CD4-positive, alpha-beta T cell treated with Interleukin-4 for 4 hours (primary cell): ENCODE measurements at places on chromosomes 1 and 21.

- no peak for DNase-seq
Observed at GRCh38 chr1:91846007-91846638, 39.8 kb downstream of the TGFBR3 start.

DNA sequence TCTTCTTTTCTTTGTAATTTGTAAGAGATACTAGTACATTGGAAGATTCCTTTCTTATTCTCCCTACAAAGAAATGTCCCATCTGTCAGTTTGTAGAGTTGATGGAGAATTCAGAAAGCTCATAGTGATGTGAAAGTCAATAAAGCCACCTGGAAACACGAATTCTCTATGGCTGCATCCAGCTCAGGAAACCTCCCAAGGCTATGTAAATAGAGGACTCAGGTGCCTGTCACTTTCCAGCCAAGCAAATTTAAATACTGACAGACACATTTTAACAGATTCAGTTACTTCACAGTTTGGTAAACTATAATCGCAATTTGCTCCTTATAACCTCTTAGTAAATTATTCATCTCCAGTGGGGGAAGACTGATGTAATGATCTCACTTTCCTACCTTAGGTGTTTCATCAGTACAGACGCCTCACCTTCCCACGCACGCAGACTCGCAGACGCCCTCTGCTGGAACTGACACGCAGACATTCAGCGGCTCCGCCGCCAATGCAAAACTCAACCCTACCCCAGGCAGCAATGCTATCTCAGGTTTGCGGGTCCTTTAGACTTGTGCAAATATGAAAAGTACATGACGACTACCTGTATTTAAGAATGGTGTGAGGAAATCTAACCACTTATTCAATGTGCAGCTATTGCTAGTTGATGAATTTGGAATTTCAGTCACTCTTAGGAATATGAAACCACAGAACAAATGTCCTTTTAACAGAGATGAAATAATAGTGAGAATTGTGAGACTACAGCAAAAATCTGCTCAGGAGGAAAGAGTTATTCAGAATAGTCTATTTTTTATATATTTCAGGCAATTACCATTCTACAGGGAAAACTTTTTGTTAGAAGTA, 60.6 kb downstream of the PTPRC start:
- DNase-seq: peak; percentile 71

GRCh38 chr1:66927528-66927927, 2.7 kb downstream of the MIER1 start:
- DNase-seq: no peak

GRCh38 chr21:36663033-36663855, 35.7 kb upstream of the SIM2 start:
- no peak for DNase-seq

DNA sequence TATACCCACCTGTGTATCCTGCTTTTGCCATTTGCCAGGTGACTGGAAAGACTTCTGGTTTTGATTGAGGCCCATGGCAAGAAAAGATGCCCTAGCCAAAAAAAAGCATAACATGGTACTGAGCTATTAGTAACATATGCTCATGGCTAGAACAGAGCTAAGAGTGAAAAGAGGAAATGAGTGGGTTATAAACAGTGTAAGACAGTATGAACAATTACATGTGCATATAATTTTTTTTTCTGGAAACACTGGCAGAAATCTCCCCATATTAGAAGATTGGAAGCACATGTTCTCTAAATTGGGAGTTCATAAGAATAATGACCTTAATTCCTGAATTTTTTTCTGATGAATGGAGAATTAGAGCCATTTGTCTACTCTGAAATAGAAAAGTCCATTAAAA, 41.2 kb upstream of the PDC start:
- no peak for DNase-seq
